Left colon (tissue), 2 donors: ENCODE measurements at places on chromosomes 1 and 21. TPM values are rescaled to one million over a fixed set of nuclear protein-coding genes. Genes with fewer than 3 reads are reported as not detected.

DNA sequence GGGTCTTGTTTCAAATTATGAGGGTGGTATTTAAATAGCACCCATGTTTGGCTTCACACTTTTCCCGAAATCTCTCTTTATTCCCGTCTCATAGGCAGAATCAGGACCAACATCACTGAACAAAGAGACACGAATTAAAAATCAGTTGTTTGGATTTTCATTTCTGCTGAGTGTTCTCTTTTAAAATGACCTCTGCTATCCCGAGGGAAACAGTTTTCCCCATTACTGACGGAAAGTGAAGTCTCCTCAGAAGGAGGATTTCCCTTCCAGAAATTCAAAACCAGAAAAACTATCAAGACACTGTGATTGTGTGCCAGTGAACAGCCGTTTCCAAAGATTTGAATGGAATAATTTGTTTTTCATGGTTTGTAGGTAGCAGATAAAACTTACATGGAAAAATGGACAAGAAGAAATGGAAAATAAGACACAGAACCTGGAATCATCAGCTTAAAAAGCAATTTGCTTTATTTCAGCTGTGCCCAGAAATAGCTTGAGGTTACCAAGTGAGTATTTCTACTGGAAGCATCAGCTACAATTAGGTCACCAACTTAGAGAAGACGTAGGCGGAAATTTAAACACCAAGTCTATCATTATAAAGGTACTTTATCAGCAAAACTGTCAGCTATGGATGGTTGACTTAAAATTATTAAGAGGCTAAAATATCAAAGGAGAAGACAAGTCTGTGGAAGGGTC, 68.5 kb downstream of the RUNX1 start:
- DNase-seq: no peak

DNA sequence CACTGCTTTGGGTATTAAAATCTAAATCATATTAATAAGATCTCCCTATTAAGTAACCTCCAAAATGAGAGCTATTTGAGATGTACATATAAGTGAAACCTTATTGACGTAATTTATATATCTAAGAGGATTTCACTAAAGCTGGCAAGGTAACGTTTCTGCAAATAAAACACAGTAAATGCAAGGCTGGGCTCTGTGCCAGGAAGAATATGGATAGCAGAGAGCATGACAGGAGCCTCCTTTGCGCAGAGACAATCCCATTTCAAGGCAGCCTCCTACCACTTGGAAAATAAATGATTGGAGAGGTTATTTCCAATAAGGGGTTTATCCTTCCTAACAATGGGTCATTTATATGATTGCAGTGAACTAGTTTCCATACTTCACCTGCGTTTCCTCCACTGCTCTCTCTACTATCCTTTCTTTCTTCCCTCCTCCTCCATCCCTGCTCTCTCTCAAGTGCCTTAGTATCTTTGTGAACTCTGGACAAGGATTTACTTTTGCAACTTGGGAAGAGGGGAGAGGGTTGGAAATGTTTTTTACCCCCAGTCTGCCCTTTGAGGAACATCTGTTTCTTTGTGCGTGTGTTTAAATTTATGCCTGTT, 3.0 kb upstream of the NFIA start:
- peak; percentile 78 for DNase-seq

DNA sequence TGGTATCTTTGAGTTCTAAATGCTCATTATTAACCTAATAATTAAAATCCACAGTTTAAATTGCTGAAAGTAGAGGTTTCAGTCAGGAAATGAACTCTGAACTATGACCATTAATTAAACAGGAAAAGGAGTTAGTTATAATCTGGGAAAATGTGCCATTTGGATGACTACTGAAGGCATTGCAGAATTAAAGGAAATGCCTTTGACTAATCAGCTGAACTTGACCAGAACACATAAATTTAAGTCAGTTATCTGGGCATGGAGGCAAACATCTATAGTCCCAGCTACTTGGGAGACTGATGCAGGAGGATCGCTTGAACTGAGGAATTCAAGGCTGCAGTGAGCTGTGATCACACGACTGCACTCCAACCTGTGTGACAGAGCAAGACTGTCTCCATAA, 31.9 kb downstream of the SLC44A5 start:
- DNase-seq: no peak

DNA sequence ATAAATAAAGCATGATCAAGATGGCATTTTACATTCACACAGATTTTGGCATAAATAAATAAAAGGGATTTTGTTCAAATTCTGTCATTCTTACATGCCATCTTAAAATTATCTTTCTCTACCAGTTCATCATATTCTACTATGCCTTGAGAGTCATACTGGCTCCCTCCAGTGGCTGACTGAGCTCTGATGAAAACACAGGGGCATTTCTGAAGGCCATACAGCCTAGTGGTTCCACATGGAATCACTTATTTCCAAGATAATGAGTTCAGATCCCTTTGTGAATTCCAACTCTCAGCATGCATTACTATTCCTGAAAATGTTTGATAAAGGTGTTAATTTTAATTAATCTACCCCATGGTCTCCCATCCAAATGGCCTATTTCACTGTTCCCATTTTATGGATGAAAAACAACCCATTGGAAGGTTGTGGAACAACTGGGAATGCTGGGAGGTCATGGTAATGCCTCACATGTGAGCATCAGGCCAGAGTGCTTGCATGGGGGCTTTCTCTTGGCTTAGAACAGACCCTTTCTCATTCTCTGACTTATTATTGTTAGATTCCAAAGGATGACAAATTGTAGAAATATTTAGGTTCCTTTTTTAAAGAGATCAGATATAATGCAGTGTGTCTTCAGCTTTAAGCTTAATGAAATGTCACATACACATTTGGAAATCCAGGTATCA, 622.4 kb upstream of the PKN2 start:
- DNase-seq: peak; percentile 37

- no peak for DNase-seq
Measured at GRCh38 chr1:17973694-17974093, 133.9 kb upstream of the IGSF21 start.

The PTGFR gene
- total RNA-seq: 0.87 TPM

The CLEC20A gene
- not detected for total RNA-seq
